Psoas muscle (tissue), 8 donors: ENCODE measurements at places on chromosomes 16 and 17. TPM values are rescaled to one million over a fixed set of nuclear protein-coding genes. Genes with fewer than 3 reads are reported as not detected.
A peak's percentile ranks its signal among the peaks of the same experiment; 100 is the strongest.

YBX2 gene
- 0.37 TPM for total RNA-seq

ATP2C2 gene
- total RNA-seq: not detected

WSCD1 gene
- 12.8 TPM for total RNA-seq

KREMEN2 gene
- total RNA-seq: not detected

GRCh38 chr17:6027342-6028024 lies 42.7 kb upstream of the WSCD1 start:
- no peak for DNase-seq

- no peak for DNase-seq
Measured at GRCh38 chr16:17409894-17410293, 60.9 kb downstream of the XYLT1 start.

GRCh38 chr17:63070031-63070430 lies 104.0 kb downstream of the TANC2 start:
- no peak for DNase-seq

GRCh38 chr16:54118846-54119245 lies 167.7 kb downstream of the IRX3 start:
- DNase-seq: no peak

DNA sequence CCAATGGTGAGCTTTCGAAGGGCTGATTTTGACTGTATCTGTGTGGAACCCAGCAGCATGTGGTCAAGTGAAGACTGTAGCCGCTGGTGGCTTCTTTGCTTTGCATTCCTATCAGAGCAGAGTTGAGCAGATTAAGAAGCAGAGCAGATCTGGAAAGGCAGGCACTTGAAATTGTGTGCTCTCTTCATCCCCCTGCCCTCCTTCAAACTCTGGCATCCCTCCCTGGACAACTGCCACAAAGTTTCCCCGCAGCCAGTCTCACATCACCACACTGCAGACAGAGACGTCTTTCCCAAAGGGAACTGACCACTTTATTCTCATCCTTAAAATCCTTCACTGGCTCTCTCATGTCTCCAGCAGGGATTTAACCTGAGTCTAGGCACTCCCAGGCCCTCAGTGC lies 237.1 kb upstream of the DYNLRB2 start:
- no peak for DNase-seq

- DNase-seq: no peak
Measured at GRCh38 chr17:3947318-3947810, 16.9 kb downstream of the ATP2A3 start.

GRCh38 chr16:53159781-53160436 lies 105.1 kb downstream of the CHD9 start:
- no peak for DNase-seq

DNA sequence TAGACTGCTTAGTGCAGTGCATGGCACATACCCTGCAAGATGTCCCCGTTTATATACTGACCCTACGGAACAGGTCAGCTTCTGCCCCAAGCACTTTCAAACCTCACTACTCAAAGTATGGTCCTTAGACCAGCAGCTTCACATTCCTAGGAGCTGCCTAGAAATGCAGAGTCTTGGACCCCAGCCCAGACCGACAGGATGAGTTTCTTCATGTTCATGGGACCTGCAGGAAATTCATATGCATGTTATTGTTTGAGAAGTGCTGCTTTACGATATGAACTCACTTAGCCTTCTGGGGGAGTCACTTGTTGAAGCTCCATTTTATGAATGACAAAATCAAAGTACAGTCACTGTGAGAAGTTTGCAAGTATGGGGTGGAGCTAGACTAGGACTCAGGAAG lies 82.6 kb downstream of the DYNLRB2 start:
- DNase-seq: no peak

GRCh38 chr16:50269061-50269705 lies 2.8 kb downstream of the ADCY7 start:
- DNase-seq: peak; percentile 22

GRCh38 chr16:82317411-82318167 lies 147.6 kb upstream of the MPHOSPH6 start:
- DNase-seq: no peak

DNA sequence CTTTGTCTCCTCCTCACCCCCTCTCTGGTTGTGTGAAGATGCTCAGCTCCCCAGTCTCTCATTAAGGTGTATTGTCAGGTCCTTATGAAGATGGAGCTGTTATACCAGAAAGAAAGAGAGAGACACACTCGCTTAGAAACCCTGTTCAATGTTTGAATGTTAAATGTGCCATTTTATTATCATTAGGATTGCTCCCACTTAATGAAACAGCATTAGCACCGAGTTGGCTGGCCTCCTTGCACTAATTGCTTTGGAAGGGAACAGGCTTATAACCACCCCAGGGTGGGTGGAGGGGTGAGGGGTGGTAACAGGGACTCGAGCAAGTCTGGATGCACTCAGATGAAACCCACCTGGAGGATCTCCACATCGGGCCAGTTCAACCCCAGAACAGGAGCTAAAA lies 14.4 kb downstream of the PIPOX start:
- no peak for DNase-seq
